Activated naive CD4-positive, alpha-beta T cell treated with anti-CD3 and anti-CD28 coated beads, Interleukin-2, amount 50 U/mL, for 72 hours (primary cell): ENCODE measurements at places on chromosomes 1 and 21.

DNA sequence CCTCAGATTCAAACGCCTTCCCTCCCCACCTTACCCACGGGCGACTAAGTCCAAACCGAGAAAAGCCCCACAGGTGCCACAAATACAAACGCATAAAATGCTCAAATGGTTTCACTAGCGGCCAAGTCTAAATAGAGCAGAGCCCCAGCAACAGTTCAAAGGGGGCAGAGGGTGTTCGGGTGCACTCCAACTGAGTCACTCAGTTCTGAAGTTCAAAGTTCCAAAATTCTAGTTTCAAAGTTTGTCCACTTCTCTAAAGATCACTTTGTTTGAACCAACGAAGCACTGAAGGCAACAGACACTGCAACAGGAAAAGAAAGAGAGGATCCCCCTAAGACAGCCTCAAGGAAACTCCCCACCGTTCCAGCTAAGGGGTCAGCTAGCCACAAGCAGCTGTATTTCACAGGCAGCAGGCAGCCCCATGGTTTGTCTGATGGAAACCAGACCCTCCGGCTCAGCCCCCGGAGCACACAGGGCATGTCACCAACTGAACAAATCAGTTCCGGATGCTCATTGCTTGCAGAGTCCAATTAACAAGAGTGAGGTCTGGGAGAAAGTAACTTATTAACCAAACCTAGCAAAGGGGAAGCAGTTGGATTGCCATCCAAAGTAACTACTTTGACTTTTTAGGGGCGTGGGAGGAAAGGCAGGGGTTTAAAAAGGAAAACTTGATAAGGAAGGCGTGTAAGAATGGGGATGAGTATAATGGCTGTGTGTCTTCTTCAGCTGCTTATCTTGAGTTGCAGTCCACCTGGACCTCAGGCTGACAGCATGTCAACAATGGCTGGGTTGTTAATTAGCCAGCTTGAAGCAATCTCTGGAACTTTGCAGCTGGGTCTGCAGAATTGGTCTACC, 1423.9 kb upstream of the PRMT6 start:
- DNase-seq: no peak

- DNase-seq: no peak
Measured at GRCh38 chr1:207811319-207811718, 59.5 kb downstream of the CD46 start.

GRCh38 chr1:3136532-3136931, 67.5 kb downstream of the PRDM16 start:
- no peak for DNase-seq

GRCh38 chr1:44354840-44355581, at the start of gene ERI3:
TSS of gene ERI3 (minus strand) at chr1:44355257. CDS start at chr1:44355026, 231 bp downstream.
- peak; percentile 98 for DNase-seq

- no peak for DNase-seq
Measured at GRCh38 chr1:35377555-35377954, 109.0 kb downstream of the ZMYM4 start.

DNA sequence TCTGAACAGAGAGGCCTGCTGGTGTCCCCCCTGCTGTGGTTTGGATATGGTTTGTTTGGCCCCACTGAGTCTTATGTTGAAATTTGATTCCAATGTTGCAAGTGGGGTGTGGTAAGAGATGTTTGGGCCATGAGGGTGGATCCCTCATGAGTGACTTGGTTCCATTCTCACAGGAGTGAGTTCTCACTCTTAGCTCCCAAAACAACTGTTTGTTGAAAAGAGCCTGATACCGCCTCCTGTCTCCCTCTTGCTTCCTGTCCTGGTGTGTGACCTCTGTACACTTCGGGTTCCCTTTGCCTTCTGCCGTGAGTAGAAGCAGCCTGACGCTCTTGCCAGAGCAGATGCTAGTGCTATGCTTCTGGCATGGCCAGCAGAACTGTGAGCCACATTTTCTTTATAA, 60.5 kb downstream of the C21orf91 start:
- no peak for DNase-seq

DNA sequence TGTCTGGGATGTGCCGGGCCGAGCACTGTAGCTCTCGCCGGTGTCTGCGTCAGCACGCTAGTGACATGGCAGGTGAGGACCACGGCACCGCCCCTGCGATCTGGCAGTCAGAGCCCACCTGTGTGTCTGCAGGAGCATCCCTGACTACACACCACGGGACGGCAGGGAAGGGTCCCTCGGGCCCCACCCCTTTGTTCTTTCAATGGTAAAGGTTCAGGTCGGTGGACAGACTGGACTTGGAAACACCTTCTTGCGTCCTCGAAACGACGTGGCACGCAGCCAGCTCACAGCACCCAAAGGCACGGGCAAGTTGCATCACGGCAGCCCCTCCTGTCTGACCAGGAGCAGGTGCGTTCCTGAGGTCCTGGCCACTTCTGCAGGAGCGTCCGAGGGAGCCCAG, 3.7 kb upstream of the SAMD11 start:
- DNase-seq: no peak

GRCh38 chr1:226651732-226652105, 87.4 kb downstream of the ITPKB start:
- DNase-seq: no peak

DNA sequence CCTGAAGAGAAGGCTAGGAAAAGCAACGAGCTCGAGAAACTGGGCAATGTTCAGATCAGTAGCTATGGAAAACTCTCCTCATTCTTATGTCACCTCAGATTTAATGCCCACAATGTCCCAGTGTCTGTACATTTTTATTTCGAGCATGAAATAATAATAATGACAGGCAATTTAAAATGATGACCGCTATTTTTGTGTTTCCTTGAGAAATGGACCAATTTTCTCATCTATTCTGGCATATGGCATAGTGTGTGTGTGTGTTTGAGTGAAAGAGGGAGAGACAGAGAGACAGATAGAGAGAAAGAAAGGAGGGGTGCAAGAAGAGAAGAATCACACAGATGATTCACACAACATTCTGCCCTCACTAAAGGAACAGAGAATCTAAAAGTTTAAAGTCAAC, 119.1 kb upstream of the C1orf21 start:
- DNase-seq: no peak

DNA sequence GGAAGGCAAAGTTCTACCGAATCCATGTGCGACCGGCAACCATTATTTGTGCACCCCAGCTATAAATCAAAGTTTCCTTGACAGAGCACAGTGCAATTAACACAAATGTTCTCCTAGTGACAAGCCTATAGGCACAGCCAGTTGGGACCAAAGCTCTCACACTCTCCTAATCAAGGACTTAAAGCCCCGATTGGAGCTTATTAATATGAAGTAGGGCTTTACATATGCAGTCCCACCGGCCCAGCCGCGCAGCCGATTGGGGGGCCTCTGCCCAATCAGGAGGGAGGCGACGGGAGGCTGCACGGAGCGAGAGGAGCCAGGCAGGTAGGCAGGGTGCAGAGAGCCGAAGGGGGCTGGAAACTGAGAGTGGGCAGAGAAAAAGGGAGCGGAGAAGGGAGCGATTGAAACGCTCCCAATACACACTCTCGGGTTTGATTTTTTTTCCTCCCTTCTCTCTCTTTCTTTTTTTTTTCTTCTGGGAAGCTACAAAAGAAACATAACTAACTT, at the start of gene ESRRG:
ESRRG (minus strand) TSS at position 156 of the 507 bp plus-strand sequence; CDS start at position 26, 130 bp downstream.
- no peak for DNase-seq

GRCh38 chr1:99956755-99957154, 13.0 kb upstream of the SLC35A3 start:
- no peak for DNase-seq

- DNase-seq: no peak
Measured at GRCh38 chr1:212537610-212538009, 71.0 kb upstream of the ATF3 start.

DNA sequence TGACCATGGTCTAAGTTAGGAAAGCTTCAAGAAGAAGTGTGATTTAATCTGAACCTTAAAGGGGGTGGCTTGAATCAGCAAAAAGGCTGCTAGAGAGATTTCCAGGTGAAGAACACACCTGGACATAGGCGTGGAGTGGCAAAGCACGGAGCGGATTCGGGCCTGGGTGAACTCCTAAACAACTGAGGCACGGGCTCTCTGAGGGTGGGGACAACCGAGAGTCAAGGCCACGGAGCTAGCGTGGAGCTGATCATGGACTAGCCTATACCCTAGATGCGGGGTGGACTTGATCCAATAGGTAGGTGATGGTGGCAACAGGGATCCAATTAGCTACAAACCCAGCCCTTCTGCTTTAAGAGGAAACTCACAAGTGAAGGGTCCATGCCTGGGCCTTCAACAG, 27.8 kb downstream of the SYT2 start:
- DNase-seq: no peak

DNA sequence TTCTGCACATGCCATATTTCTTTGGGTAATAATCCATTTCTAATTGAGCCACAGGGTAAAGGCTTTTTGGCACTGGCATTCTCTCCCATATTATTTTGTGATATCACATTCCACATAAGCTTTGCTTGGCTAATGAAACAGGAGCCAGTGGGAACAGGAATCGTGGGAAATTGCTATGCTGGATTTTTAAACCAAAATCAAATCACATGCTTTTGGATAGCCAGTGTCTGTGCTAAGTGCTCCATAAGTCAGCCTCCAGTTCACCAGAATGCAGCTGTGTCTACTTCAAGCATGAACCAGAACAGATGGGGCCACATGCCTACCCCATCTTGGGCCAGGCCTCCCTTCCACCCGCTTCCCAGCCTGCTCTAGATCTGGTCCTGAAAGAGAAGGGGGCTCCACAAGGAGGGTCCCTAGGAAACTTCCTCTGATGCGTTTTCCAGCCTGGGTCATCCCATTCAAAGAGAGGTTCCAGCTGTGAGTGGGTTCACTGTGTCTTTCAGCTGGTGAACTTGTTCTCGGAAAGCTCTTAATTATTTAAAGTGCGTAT, 131.2 kb upstream of the COA6 start:
- DNase-seq: no peak

GRCh38 chr1:150017206-150017750, 6.8 kb upstream of the OTUD7B start:
- DNase-seq: no peak

DNA sequence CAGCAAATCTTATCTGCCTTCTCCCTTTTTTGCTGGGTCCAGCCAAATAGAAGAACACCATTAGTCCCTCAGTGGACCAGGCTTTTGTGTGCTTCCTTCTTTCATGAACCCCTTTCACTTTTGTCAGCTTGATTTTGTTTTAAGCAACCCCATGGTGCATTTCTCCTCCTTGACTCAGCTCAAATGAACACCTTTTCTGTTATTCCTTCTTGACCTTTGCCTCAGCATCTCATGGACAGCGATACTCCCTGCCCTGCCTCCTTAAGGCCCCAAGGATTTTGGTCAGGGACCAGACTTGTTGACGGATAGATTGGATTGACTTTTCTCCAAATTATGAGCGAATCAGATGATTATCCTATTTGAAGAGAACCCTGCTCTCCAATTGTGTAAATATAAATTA, 356.6 kb upstream of the USP24 start:
- no peak for DNase-seq

DNA sequence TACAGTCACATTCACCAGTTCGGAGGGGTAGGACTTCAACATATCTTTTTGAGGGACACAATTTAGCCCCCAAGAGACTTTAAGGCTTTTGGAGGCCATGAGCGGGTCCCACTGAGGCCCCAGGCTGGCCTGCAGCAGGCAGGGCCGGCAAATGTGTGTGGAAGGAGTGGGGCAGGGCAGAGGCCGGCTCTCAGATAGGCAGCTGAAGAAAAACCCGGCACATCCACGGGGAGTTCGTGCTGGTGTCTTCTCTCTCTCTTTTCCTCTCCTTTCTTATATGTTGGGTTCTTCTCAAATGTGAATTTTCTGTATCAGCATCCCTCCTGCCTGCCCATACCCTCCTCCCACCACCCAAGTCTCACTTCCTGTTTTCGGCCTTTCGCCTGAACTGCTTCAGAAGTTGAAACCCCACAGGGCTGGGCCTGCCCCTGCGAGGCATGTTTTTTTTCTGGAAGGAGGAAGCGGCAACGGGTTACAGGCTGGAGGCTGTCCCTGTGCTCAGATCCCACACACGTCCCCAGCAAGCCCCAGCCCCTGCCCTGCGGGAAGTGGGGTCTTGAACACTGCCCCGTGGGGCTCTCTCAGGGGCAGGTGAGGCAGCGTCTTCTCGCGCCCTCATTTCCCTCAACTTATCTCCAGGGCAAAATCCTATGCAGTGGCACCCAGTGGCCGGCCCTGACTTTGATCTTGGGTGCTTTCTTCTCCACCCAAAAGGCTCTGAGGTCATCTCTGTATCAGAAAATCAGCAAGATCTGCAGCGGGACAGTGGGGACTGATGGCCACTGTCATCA, 9.7 kb upstream of the UMODL1 start:
- no peak for DNase-seq

- DNase-seq: peak; percentile 83
Measured at GRCh38 chr21:45138199-45139002, 64.0 kb downstream of the ADARB1 start.

GRCh38 chr1:63866084-63866483, 92.3 kb downstream of the ROR1 start:
- no peak for DNase-seq

- no peak for DNase-seq
Measured at GRCh38 chr1:73194965-73195364, 912.6 kb upstream of the NEGR1 start.

GRCh38 chr1:164320790-164321731, 237.9 kb upstream of the PBX1 start:
- no peak for DNase-seq

GRCh38 chr1:221576268-221576667, 165.6 kb downstream of the DUSP10 start:
- no peak for DNase-seq

DNA sequence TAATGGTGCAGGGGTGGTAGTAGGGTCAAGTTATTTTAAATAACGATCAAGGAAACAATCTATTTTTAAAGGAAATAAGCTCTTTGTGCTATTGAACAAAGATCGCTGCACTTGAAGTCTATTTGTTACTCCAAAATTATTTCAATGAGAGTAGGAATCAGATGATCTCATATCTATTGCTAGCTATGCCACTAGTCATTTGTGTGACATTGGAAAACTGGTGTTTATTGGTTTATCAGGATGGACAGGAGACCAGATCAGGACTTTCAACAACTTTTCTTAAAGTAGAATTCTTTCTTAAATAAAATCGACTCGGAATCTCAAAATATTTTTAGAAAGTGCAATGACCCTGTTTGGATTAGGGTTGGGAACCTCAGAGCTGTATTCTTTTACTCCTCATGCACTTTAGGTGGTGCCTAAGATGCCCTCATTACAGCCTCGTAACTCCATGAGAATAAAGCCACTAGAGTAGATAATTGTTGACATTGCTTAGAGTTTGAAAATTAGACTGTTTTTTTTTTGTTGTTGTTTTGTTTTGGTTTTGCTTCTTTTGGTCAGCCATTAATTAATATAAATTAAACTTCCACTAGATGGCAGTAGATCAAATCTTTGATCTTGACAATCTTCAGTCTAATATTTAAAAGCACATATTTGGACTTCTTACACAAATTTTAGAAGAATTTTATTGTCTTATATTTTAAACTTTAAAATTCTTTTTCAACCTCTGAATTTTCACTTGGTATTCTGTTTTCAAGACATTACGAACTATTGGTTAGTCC, 352.4 kb downstream of the USP25 start:
- no peak for DNase-seq

- no peak for DNase-seq
Measured at GRCh38 chr1:223257856-223258550, 106.0 kb downstream of the SUSD4 start.

GRCh38 chr1:109327285-109327684, 20.5 kb upstream of the MYBPHL start:
- DNase-seq: no peak

- DNase-seq: no peak
Measured at GRCh38 chr1:9195651-9196050, 38.9 kb upstream of the H6PD start.
